Vein endothelial cell (primary cell): ENCODE measurements at places on chromosomes 6 and 20. TPM values are rescaled to one million over a fixed set of nuclear protein-coding genes. Genes with fewer than 3 reads are reported as not detected.

Gene HMGCLL1
- total RNA-seq, result not detected in 2 replicates

Gene OR2J3
- under 0.01 TPM in 1 of 2 replicates, not detected in the other for total RNA-seq

Gene GHRH
- total RNA-seq, result not detected in 2 replicates

Gene MYH7B
- not detected in 2 replicates for total RNA-seq

Gene SLC35F1
- total RNA-seq, result under 0.01 TPM in 1 of 2 replicates, not detected in the other

Gene FOXC1
- 14.1 and 19.9 TPM in 2 replicates for total RNA-seq

Gene ANKRD66
- not detected in 2 replicates for total RNA-seq

Gene DEFB132
- not detected in 2 replicates for total RNA-seq

Gene LY6G5B
- 4.2 and 6.1 TPM in 2 replicates for total RNA-seq

Gene SMOC2
- total RNA-seq, result not detected in 2 replicates

Gene ANKEF1
- total RNA-seq, result 1.6 and 3.3 TPM in 2 replicates

Gene METTL24
- not detected in 2 replicates for total RNA-seq

Gene ADGRB3
- total RNA-seq, result not detected in 2 replicates

Gene ZBTB46
- 13.1 and 14.4 TPM in 2 replicates for total RNA-seq

Gene DXO
- total RNA-seq, result 13.1 and 15.2 TPM in 2 replicates

Gene TRIM40
- total RNA-seq, result not detected in 2 replicates

Gene RRAGD
- total RNA-seq, result 0.33 and 0.76 TPM in 2 replicates

Gene TBX18
- 1.6 and 7.5 TPM in 2 replicates for total RNA-seq
